ENCODE measurements at places on chromosomes 13 and 19. TPM values are rescaled to one million over a fixed set of nuclear protein-coding genes. Genes with fewer than 3 reads are reported as not detected.

ADM5 gene
- 1.5 TPM for polyA plus RNA-seq

SIGLEC11 gene
- polyA plus RNA-seq = 0.56 TPM

TUBGCP3 gene
- polyA plus RNA-seq = 15.8 TPM

ERF gene
- 30.4 TPM for polyA plus RNA-seq

PTH2 gene
- not detected for polyA plus RNA-seq

CEACAM3 gene
- not detected for polyA plus RNA-seq

CPB2 gene
- not detected for polyA plus RNA-seq

ATXN8OS gene
- polyA plus RNA-seq = not detected

SPATA13 gene
- polyA plus RNA-seq = 4.1 TPM

SCN1B gene
- 7.4 TPM for polyA plus RNA-seq

STARD13 gene
- polyA plus RNA-seq = 24.6 TPM

EEF1AKMT1 gene
- polyA plus RNA-seq = 11.1 TPM

SPC24 gene
- polyA plus RNA-seq = 11.8 TPM

MBD3L2 gene
- not detected for polyA plus RNA-seq

CDX2 gene
- not detected for polyA plus RNA-seq

CAMSAP3 gene
- 0.48 TPM for polyA plus RNA-seq

NLRP11 gene
- polyA plus RNA-seq = not detected

CABP5 gene
- polyA plus RNA-seq = not detected

FCER2 gene
- polyA plus RNA-seq = 0.46 TPM

ZNF486 gene
- not detected for polyA plus RNA-seq
